ENCODE measurements at places on chromosomes 12 and 14.

GRCh38 chr12:30754383-30754749 is 385 bp downstream of the CAPRIN2 start:
- DNase-seq, result no peak

- peak; percentile 96 for DNase-seq
Observed at GRCh38 chr12:78101113-78101876, 270.6 kb downstream of the NAV3 start.

DNA sequence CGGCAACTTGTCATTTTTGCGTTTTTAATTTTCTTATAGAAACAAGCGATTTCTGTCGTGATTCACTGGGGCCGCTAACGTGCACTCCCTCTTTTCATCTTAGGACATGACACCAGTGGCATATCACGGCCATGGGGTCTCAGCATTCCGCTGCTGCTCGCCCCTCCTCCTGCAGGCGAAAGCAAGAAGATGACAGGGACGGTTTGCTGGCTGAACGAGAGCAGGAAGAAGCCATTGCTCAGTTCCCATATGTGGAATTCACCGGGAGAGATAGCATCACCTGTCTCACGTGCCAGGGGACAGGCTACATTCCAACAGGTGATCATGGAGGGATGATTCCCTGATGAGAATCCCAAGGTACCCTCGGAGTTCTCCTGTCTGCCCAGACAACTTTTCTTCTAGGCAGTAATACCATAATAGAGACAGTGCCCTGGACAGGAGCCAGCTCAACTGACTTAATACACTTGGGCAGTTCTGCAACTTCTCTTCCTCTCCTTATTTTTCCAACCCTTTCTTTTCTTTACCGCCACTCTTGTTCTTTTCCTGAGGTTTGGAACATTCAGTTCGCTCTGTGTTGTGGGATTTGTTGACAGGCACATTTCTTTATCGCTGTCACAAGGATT is 821 bp downstream of the TMEM106C start:
- peak; percentile 18 for DNase-seq

DNA sequence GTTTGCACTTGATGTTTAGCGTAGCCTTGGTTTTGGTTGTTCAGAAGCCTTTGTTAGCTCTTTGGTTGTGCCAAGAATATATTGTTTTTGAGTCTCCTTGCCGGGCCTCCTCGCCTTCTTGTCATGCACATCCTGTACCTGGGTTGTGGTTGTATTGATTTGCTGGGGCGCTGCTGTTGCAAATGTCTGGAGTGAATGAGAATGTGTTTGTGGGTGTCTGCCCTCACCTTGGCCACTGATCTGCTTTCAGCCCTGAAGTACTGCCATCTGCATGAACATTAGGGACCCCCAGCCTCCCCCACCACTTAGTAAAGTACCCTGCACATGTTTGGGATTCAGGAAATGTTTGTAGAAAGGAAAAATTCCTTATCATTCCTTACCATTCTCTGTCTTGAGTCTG is 16.5 kb downstream of the PRKCH start:
- no peak for DNase-seq

DNA sequence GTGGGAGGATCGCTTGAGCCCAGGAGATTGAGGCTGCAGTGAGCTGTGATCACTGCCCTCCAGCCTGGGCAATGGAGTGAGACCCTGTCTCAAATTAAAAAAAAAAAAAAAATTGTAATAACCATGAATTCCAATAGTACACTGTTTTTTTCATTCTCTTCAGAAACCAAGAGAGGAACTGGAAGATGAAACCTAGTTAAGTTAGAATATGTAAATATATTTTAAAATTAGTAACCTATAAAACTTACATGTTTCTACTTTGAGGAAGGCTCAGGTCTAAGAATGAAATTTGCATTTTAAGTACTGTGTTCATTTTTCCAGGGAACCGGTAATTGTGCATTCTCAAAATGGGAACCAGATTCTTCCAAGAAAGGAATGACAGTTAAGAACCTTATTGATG is 18.8 kb downstream of the KNTC1 start:
- no peak for DNase-seq

DNA sequence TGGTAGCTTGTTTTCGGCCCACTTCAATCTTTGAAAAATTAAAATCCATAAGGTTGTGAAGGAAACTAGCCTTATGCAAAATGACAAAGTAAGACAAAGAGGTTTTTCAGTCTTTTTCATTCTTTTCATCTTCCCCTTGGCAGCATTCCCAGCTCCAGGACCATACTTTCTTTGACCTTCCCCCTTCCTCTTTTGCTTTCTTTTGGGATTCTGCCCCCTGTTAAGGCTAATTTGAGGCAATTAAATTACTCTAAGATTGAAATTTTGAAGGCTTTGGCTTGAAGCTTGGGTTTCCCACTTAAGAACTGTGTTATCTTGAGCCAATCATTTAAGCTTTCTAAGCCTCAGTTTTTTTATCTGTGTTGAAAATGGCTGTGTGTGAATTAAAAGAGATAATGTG is 124.9 kb downstream of the DACT1 start:
- no peak for DNase-seq

GRCh38 chr12:109288571-109288970 is 20.5 kb downstream of the FOXN4 start:
- no peak for DNase-seq

Data from DMS79 treated with DMSO at 0.1 percent for 48 hours (cell line).